Activated CD4-positive, alpha-beta memory T cell treated with anti-CD3 and anti-CD28 coated beads, Interleukin-2, amount 10 ng/mL, durations not matched to agents 7 days and 5 days (primary cell): ENCODE measurements at places on chromosomes 6 and 20.

DNA sequence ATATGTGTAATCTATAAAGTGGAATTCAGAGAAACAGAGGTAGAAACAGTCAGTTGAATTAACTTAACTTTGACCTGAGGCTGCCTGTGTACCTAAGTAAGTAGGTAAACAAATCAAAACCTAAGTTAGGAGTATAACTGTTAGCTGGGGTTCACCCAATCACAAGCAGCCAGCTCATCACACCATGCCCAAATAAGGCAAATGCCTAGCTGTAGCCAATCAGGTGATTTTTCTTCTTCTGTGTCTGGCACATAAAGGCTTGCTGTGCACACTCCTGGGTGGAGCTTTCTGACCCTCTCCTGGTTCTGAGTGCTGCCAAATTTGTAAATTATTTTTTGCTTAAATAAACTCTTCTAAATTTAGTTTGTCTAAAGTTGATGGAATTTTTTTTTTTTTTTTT is 54.7 kb upstream of the TRIM39 start:
- no peak for DNase-seq

GRCh38 chr20:51697096-51697826 is 70.9 kb downstream of the ATP9A start:
- DNase-seq, result no peak

- DNase-seq, result no peak
These were observed 45.1 kb downstream of the SRC start for GRCh38 chr20:37390891-37391525.

- no peak for DNase-seq
These were observed 122.1 kb downstream of the OGFRL1 start for GRCh38 chr6:71410681-71411080.

- DNase-seq, result peak; percentile 9
These were observed 60.3 kb downstream of the ERMARD start for GRCh38 chr6:169811521-169812256.
